ENCODE measurements at places on chromosomes 6 and 20.
A peak's percentile ranks its signal among the peaks of the same experiment; 100 is the strongest.

DNA sequence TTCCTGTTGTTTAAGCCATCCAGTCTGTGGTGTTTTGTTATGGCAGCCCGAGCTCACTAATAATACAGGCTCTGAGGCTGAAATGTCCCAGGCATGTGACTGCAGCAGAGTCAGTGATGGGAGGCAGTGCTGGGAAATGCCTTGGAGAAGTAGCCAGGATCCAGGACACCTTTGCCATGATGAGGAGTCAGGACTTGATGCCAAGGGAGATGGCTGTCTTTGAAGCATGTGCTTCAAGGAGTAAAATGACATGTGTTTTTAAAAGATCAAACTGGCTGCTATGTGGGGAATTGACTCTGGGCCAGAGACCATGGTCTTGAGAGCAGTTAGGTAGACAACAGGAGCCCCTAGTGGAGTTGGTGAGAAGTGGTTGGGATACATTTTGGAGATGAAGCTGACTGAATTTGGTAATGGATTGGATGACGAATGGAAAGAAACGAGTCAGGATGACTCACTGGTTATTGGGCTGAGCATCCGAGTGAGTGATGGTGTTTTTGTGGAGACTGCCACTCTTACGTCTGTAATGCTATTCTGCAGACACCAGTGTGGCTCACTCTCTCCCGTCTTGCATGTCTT is 322.2 kb downstream of the PLCB1 start:
- peak; percentile 30 for DNase-seq

DNA sequence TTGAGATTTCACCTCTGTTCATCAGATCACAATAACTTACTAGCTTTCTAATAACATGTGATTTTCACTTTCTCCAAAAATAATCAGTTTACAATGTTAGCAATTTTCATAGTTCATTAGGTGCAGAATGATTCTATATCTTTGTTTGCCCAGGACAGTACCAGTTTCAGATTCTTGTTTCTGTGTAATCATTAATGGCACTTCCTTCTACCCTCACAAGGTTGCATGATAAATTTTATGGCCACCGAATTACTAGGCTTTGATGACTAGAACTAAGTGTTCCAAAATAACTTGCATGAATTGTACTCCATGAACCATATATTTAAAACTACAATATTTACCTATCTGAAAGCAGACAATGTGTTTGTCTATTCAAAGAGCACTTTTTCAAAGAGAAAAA is 442.3 kb downstream of the EPHA7 start:
- DNase-seq, result no peak

DNA sequence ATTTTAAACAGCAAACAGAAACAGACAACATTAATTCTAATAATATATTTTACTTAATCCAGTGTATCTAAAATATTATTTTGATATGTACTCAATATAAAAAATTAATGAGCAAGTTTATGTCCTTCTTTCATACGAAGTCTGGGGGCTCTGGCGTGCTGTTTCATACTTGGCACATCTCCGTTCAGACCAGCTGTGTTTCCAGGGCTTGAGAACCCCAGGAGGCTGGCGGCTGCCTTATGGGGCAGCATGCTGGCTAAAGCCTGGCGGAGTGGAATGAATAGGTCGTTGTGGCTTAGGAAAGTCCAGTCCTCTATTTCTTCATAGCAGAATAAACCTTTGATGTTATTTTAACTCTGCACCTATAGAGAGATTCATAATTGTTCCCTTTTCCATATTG is 43.3 kb downstream of the DUSP22 start:
- DNase-seq, result no peak

DNA sequence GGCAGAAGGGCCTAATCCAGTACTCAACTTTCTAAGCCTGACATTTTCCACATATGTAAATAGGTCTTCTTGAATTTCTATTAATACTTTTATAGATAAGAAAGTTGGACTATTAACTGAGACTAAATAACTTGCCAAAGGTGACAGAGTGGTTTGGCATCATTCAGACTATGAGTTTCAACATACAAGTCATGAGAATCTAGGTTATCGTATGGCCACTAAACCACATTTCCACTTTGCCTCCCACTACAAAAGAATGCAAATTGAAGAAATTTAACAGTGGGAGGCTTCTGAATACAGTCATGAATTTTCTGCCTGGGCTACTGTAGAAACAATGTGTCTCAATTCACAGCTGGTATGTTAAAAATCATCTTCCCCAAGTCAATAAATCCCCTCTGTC is 531.0 kb upstream of the AGPAT4 start:
- no peak for DNase-seq

DNA sequence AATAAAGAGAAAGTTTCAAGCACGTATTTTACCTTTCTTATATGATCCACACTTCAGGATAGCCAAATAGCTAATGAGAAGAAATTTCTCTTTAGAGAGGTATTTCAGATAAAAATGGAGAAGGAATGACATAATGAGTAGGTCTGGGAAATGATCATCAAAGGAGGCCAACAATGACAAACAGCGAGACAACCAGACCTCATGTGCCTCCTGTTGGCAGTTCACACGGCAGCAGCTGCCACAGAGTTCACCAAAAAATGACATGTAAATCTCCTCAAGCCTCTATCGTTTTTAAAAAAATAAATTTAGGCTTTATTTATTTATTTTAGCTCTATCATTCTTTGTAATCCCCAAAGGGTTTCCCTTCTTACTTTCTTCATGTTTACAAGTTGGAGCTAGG is 47.7 kb downstream of the SLC2A12 start:
- DNase-seq, result no peak

Measured in NCI-H2029 (cell line).